ENCODE measurements at places on chromosomes 1 and 21. TPM values are rescaled to one million over a fixed set of nuclear protein-coding genes. Genes with fewer than 3 reads are reported as not detected.

Gene CELSR2
- total RNA-seq: 3.3 TPM

Gene CCDC27
- not detected for total RNA-seq

Gene EXTL1
- not detected for total RNA-seq

- peaks cover 22% of the 10 kb centered on the region for H3K4me1 ChIP-seq
- H3K4me3 ChIP-seq: no peak overlapping the region
- H3K27me3 ChIP-seq: no peaks in the 10 kb centered on the region
- H3K36me3 ChIP-seq: peaks cover 13% of the 10 kb centered on the region
Measured at GRCh38 chr1:169361281-169361680, 6.3 kb downstream of the NME7 start.

- H3K27ac ChIP-seq: no peak overlapping the region
- H3K4me3 ChIP-seq: no peak overlapping the region
- H3K4me1 ChIP-seq: no peaks in the 10 kb centered on the region
- no peaks in the 10 kb centered on the region for H3K27me3 ChIP-seq
Measured at GRCh38 chr1:220991506-220991905, 112.3 kb downstream of the HLX start.

- H3K4me3 ChIP-seq: no peak overlapping the region
- H3K36me3 ChIP-seq: no peaks in the 10 kb centered on the region
- no peak overlapping the region for H3K27ac ChIP-seq
- H3K27me3 ChIP-seq: peaks cover 25% of the 10 kb centered on the region
- no peaks in the 10 kb centered on the region for H3K4me1 ChIP-seq
Measured at GRCh38 chr1:223878598-223879325, 33.0 kb upstream of the TP53BP2 start.

- no peak overlapping the region for H3K27ac ChIP-seq
- H3K36me3 ChIP-seq: peaks cover 2% of the 10 kb centered on the region
- H3K4me3 ChIP-seq: no peak overlapping the region
- H3K4me1 ChIP-seq: peaks cover 16% of the 10 kb centered on the region
- no peak for DNase-seq
Measured at GRCh38 chr1:31650161-31651088, 5.7 kb upstream of the PEF1 start.

DNA sequence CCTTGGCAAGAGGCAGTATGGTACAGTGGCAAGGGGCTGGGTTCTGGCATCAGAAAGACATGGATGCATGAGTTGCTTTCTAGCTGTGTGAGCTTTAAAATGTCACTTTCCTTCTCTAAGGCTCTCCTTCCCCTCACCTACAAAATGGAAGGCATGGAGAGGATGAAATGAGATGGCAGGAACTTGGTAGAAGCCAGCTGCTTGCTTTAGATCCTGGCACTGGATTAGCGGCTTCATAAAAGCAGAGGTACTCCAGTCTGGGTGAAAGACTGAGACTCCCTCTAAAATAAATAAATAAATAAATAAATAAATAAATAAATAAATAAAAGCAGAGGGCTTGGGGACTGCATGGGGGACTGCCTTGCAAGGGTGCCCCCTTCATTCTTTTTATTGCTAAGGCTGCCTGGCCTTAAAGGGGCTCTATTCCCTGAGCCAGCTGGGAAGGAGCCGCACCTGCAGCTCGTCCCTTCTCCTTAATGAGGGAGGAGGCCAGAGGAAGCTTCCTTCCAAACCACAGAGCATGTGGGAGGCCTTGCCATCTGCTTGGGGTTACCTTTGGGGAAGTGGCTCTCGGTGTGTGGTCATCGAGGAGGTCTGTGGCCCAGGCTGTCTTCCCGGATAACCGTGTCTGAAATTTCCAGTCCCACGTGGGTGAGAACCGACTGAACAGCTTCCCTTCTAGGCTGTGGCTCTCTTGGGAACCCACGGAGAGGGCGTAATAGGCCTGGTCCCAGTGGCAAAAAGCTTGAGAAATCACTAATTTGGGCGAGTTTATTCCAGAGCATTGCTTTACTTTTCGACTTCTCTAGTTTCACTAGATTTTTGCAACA, 2.0 kb upstream of the ATP13A2 start:
- DNase-seq: no peak
- H3K4me1 ChIP-seq: peaks cover 42% of the 10 kb centered on the region
- H3K27ac ChIP-seq: no peak overlapping the region
- H3K27me3 ChIP-seq: no peaks in the 10 kb centered on the region
- peaks cover 6% of the 10 kb centered on the region for H3K36me3 ChIP-seq
- no peak overlapping the region for H3K4me3 ChIP-seq

DNA sequence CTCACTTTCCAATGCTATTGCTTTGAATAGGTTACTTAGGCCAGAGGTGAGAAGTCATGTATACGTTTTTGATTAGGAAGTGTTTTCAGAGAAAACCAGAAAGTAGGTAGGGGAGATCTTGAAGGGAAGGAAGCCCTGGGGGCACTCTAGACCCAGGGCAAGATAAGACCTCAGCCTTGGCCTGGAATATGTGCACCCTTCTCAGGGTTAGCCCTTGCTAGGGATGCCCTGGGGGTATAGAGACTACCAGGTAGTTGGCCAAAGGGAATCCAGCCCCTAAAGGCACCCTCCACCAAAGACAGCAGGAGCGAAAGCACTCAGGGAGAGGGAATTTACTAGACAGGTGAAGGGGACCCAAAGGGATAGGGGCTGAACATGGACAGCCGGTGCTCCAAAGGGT, 7.0 kb downstream of the TIAM1 start:
- no peak overlapping the region for H3K4me3 ChIP-seq
- no peak for DNase-seq
- H3K36me3 ChIP-seq: peaks cover 11% of the 10 kb centered on the region
- peaks cover 34% of the 10 kb centered on the region for H3K27me3 ChIP-seq

GRCh38 chr1:60470246-60470645, 396.7 kb upstream of the C1orf87 start:
- H3K27me3 ChIP-seq: no peaks in the 10 kb centered on the region
- no peak overlapping the region for H3K27ac ChIP-seq
- no peak overlapping the region for H3K4me3 ChIP-seq
- no peak for DNase-seq

DNA sequence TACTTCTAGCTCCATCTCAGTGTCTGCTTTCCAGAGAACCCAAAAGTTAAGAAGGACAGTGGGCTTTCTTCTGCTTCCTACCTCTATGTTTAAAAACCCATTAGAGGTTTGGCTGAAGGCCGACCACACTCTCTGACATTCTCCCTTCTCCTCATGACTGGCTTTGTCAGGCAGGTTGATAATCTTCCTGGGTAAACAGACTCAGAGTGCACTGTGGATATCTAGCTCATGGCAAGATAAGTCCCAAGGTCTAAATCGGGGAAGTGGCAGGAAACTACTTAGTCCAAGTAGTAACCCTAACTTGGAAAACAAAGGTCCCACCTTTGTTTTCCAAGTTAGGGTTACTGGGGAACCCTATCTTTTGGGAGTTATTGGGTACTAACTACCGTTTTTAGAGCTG, 161.9 kb upstream of the SPAG17 start:
- DNase-seq: no peak
- no peak overlapping the region for H3K4me3 ChIP-seq
- no peaks in the 10 kb centered on the region for H3K27me3 ChIP-seq
- no peaks in the 10 kb centered on the region for H3K4me1 ChIP-seq
- no peaks in the 10 kb centered on the region for H3K36me3 ChIP-seq

- no peak for DNase-seq
- no peaks in the 10 kb centered on the region for H3K36me3 ChIP-seq
- H3K27ac ChIP-seq: no peak overlapping the region
Measured at GRCh38 chr1:2966449-2967328, 54.6 kb upstream of the ACTRT2 start.

GRCh38 chr1:218671573-218671972, 326.4 kb downstream of the TGFB2 start:
- no peak overlapping the region for H3K4me3 ChIP-seq
- DNase-seq: no peak
- no peaks in the 10 kb centered on the region for H3K4me1 ChIP-seq

DNA sequence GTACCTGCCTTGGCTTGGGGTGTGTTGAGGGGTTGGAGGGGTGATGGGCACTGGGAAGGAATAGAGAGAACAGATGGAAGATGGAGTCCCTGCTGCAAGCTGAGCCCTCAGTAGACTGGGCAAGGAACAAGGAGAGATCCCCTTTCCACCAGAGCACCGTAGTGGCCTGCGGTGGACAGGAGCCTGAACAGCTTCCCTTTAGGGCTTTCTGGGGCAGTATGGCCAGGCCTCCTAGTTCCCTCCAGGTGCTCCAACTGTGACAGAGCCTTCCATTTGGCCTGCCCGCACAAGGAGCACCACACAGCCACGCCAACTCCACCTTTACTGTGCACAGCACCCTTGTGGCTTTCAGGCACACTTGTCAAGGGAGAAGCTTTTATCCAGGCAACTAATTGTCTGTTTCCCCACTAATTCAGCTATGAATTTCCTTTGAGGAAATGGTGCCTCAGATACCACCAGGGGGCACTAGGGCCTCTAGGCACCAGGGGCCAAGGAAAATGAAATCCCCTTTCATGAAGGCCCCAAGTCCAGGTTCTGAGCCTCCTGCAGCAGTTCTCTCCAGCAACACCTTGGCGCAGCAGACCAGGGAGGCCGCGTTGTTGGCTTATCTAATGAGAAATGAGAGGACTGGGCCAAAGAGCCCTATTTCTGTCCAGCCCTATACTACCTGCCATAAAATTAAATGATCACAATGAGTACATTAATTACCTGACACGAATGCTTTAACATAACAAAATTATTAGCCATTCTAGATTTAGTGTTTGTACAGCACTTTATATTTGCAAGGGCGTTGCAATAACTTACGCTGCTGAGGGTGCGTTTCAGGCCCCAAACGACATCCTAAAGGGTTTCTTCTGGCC, 23.1 kb upstream of the ERI3 start:
- peak; percentile 55 for DNase-seq
- no peak overlapping the region for H3K4me3 ChIP-seq

GRCh38 chr1:151457911-151458801, 1.1 kb downstream of the POGZ start:
- peaks cover 17% of the 10 kb centered on the region for H3K27me3 ChIP-seq
- DNase-seq: peak; percentile 66
- H3K36me3 ChIP-seq: peaks cover 12% of the 10 kb centered on the region
- peak overlapping the region; percentile 89 for H3K27ac ChIP-seq
- peak overlapping the region; percentile 85 for H3K4me3 ChIP-seq

GRCh38 chr1:88526456-88526855, 157.6 kb upstream of the PKN2 start:
- no peak overlapping the region for H3K4me3 ChIP-seq
- peaks cover 4% of the 10 kb centered on the region for H3K27me3 ChIP-seq
- DNase-seq: no peak
- H3K4me1 ChIP-seq: no peaks in the 10 kb centered on the region
- no peaks in the 10 kb centered on the region for H3K36me3 ChIP-seq
- no peak overlapping the region for H3K27ac ChIP-seq

DNA sequence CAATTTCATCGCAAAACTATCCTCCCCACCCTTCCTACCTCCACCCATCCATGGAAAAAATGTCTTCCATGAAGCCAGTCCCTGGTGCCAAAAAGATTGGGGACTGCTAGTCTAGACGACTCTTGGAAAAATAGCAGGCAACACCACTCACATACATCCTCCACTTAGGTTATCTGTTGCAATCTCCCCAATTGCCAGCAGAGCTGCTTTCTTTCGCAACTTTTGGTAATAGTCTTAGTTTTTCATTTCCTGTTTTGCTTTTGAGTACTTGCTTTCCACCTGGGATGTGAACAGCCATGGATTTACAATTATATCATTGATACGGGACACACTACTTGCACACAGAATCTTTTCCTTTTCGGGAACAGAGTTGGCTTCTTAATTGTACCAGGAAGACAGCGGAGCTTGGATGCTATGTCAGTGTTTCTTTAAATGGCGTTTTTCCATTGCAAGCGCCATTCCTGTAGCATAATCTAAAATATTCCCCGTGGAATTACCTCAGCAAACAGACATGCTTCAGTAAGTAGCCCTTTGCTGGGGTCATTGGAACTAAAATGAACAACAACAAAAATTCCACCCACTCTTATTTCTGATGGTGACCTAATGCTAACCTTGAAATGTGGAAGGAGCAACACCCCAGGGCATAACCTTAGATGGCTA, 183.3 kb upstream of the ADGRL2 start:
- H3K4me3 ChIP-seq: no peak overlapping the region
- no peak overlapping the region for H3K27ac ChIP-seq
- H3K36me3 ChIP-seq: no peaks in the 10 kb centered on the region
- no peak for DNase-seq
- H3K27me3 ChIP-seq: no peaks in the 10 kb centered on the region
